ENCODE measurements at places on chromosomes 4 and X. TPM values are rescaled to one million over a fixed set of nuclear protein-coding genes. Genes with fewer than 3 reads are reported as not detected.

ITM2A gene
- not detected for total RNA-seq

- no peaks in the 10 kb centered on the region for H3K4me1 ChIP-seq
- H3K27me3 ChIP-seq, result no peaks in the 10 kb centered on the region
- H3K27ac ChIP-seq, result no peak overlapping the region
- H3K4me3 ChIP-seq, result no peak overlapping the region
- DNase-seq, result no peak
These were observed 19.1 kb upstream of the ABRAXAS1 start for GRCh38 chr4:83503974-83504373.

GPRASP3 gene
- 2.5 TPM for total RNA-seq

GRID2 gene
- not detected for total RNA-seq

- H3K27me3 ChIP-seq, result peaks cover 71% of the 10 kb centered on the region
- H3K4me1 ChIP-seq, result peaks cover 20% of the 10 kb centered on the region
- H3K27ac ChIP-seq, result no peak within 1 kb of the TSS
- DNase-seq, result no peak
- H3K4me3 ChIP-seq, result peak within 1 kb of the TSS; percentile 72
These were observed at the start of gene PROM1 for GRCh38 chr4:16083241-16084191. Gene PROM1, minus strand, starts transcription at chr4:16084023. Its CDS starts 8,117 bp downstream, at chr4:16075906.

DNA sequence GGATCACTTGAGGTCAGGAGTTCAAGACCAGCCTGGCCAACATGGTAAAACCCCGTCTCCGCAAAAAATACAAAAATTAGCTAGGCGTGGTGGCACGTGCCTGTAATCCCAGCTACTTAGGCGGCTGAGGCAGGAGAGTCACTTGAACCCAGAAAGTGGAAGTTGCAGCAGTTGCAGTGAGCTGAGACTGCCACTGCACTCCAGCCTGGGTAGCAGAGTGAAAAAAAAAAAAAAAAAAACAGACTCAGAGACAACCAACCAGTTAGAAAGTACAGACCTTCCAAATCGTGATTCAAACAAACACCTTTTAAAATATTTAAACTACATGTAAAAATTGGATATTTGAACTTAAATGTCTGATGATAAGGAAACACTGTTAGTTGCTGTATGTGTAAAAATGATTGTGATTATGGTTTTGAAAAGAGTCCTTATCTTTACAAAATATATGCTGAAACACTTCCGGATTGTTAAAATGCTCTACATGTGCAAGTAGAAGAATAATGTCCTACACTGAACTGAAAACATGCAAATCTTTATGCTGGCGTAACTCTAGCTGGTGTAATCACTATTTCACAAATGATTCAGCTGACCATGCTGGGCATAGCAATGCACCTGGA, 37.8 kb downstream of the SH3KBP1 start:
- DNase-seq, result no peak
- H3K27me3 ChIP-seq, result no peaks in the 10 kb centered on the region
- no peak overlapping the region for H3K27ac ChIP-seq
- H3K4me3 ChIP-seq, result no peak overlapping the region
- no peaks in the 10 kb centered on the region for H3K36me3 ChIP-seq

- no peaks in the 10 kb centered on the region for H3K4me1 ChIP-seq
- H3K36me3 ChIP-seq, result no peaks in the 10 kb centered on the region
- H3K27me3 ChIP-seq, result peaks cover 13% of the 10 kb centered on the region
- no peak for DNase-seq
- H3K27ac ChIP-seq, result no peak overlapping the region
These were observed 8.4 kb upstream of the RXFP1 start for GRCh38 chr4:158513256-158513655.

GRCh38 chrX:3659761-3660160, 53.7 kb downstream of the PRKX start:
- no peak overlapping the region for H3K4me3 ChIP-seq
- peak; percentile 14 for DNase-seq
- H3K27me3 ChIP-seq, result no peaks in the 10 kb centered on the region
- peaks cover 5% of the 10 kb centered on the region for H3K36me3 ChIP-seq
- H3K4me1 ChIP-seq, result peaks cover 4% of the 10 kb centered on the region

CT45A10 gene
- total RNA-seq, result not detected

- no peak for DNase-seq
- H3K27me3 ChIP-seq, result no peaks in the 10 kb centered on the region
- H3K4me1 ChIP-seq, result peaks cover 9% of the 10 kb centered on the region
These were observed 34.3 kb downstream of the RELL1 start for GRCh38 chr4:37651781-37652377.

ASB5 gene
- total RNA-seq, result not detected

SLC26A1 gene
- total RNA-seq, result 0.72 TPM

GRCh38 chr4:7286170-7286569, 93.8 kb downstream of the SORCS2 start:
- no peak overlapping the region for H3K27ac ChIP-seq
- no peaks in the 10 kb centered on the region for H3K36me3 ChIP-seq
- H3K4me1 ChIP-seq, result peaks cover 2% of the 10 kb centered on the region
- H3K27me3 ChIP-seq, result peaks cover 30% of the 10 kb centered on the region
- H3K4me3 ChIP-seq, result no peak overlapping the region
- no peak for DNase-seq

CENPE gene
- total RNA-seq, result 8.2 TPM

- no peak overlapping the region for H3K27ac ChIP-seq
- no peak for DNase-seq
- H3K36me3 ChIP-seq, result no peaks in the 10 kb centered on the region
- H3K27me3 ChIP-seq, result peaks cover 11% of the 10 kb centered on the region
These were observed 124.7 kb downstream of the HNRNPD start for GRCh38 chr4:82248903-82249632.
